ENCODE measurements at places on chromosomes 3 and 15.

- DNase-seq, result no peak
Observed at GRCh38 chr3:183536238-183536880, 19.1 kb downstream of the KLHL6 start.

DNA sequence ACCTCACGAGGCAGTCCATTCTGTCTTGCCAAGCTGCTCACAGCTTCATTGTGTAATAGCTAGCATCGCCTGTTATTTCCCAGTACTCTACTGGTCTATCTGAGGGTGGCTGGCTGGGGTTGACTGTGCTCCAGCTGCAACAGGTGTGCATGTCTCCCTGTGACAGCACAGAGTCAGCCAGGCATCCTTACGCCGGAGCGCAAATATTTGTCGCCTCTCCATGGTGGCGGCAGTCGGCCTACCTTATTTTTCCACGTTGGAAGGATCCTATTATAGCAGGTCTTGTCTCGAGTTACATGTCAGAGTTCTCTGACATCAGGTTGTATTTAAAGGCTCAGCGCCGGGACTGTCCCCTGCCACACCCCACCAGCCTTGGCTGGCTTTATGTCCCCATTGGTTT is 307.1 kb downstream of the TLE3 start:
- no peak for DNase-seq

DNA sequence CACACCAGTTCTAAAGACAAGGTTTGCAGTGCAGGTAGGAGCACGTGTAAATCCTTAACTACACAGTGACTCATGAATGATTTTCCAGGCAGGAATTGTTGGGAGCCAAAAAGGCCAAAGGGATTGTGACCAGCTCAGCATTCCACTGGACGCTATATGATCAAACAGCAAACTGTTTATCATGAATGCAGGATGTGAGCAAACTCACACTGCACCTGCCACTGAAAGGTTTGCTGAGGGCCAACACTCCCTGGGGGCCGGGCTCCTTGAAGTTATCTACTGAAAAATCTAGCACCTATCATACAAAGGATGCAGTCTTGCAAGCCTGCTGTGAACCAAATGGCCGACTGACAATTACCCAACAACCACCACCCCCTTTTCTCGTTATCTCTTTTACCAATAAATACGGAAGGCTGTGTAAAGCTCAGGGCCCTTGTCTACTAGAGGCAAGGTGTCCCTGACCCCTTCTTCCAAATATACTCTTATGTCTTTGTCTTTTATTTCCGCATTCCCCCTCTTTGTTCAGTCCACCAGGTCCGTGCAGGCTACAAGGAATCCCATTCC is 11.5 kb upstream of the DNASE1L3 start:
- no peak for DNase-seq

DNA sequence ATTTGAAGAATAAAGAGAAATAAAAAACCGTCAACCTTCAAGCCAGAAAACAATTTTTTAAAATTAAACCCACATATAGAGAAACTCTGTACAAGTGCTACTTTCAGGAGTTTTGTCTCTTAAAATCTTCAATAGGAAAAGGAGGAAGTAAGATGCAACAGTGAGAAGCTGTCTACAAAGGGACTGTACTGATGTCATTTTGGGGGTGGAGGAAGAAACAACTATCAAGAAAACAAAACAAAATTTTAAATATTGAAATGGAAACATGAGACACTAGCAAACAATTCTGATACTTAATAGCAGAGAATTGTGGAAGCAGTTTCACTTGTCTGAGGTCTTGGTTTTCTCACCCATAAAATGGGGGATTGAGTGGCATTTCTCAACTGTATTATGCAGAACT is 84.4 kb downstream of the SLMAP start:
- DNase-seq, result no peak

DNA sequence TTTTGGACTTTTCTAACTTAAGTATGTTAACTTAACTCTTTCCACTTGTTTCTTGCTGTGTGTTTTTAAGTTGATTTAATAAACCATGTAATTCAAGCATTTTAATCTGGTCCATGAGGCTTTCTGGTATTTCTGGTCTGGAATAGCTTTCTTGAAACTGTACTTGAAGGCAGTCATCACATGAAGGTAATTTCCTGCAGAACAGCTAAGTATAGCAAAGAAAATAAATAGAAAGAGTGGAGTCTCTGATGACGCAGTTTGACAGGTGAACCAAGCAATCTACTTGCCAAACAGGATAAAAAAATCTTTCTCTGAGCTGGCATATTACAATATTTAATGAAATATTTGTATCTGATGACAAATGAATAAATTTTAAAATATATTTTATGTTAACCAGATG is 74.9 kb downstream of the BTLA start:
- no peak for DNase-seq

DNA sequence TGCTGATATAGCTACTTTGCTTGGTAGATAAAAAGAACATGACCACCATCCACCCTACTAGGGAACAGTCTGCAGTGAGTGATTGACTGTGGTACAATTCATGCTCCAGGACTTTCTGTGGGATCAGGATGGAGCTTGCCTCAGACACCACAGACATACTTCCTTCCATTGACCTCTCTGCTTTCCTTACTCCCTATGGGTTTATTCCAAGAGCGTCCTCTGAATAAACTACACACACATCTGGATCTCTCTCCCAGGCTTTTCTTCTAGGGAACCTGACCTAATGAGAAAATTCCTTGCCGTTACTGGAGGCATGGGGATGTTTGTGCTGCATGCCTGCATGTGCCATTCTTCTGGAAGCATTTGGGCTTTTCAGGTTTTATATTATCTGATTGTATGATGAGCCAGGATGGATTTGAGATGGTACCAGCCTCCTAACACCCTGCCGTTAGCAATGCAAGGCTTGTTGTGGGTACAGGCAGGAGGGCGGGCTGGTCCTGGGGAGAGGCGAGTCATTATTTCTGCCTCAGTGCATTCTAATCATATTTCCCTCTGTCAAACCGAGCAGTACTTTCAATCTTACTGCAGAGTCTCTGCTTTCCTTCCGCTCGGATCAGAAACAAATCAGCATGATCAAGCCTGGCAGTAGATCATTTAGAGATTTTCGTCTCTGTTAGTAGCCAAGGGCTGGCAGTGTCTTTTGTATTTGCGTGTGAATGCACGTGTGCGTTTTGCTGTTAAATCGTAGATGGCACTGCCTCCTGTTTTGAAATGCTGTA is 279.2 kb downstream of the PDCD6IP start:
- DNase-seq, result no peak

DNA sequence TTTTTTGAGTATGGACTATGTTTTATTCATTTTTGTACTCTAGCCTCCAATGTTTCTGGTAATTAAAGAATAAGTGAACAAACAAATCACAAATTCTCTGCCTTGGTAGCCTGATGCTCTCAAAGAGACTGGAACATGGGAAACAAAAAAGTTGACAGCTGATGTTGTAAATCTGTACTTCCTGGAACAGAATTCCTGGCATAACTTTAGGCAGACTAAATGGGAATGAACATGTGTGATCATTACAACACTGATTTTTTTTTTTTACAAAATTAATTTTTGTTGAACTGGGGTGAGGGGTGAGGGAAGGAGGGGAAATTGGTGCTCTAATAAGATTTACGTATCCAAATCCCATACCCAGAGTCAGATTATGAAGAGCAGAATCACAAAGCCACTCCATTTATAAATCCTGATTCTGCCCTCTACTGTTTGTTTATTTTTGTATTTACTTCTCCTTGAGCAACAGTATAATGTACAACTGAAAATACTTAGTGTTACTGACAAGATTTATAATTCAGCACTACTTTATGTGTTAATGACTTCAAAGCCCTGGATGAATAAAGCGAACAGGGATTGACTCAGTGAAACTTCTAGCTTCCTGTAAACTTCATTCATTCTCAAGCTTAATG is 165.0 kb downstream of the FRMD5 start:
- DNase-seq, result no peak

- no peak for DNase-seq
Observed at GRCh38 chr15:40034186-40034946, 4.6 kb downstream of the SRP14 start.

- DNase-seq, result no peak
Observed at GRCh38 chr3:175155172-175155571, 296.0 kb downstream of the NAALADL2 start.

DNA sequence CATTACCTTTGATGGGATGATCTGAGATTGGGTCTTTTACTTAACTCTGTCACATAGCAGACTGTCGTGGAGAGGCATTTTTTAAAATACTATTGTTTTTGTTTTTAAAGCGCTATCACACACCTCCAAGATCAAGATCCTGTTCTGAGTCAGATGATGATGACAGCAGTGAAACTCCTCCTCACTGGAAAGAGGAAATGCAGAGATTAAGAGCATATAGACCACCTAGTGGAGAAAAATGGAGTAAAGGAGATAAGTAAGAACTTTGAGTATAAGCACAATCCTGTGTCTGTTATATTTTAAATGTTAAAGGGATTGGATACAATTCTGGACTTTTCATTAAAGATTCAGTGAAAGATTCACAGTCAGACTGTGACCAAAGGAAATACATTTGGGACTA is 18.4 kb upstream of the ZBTB47 start:
- DNase-seq, result no peak

DNA sequence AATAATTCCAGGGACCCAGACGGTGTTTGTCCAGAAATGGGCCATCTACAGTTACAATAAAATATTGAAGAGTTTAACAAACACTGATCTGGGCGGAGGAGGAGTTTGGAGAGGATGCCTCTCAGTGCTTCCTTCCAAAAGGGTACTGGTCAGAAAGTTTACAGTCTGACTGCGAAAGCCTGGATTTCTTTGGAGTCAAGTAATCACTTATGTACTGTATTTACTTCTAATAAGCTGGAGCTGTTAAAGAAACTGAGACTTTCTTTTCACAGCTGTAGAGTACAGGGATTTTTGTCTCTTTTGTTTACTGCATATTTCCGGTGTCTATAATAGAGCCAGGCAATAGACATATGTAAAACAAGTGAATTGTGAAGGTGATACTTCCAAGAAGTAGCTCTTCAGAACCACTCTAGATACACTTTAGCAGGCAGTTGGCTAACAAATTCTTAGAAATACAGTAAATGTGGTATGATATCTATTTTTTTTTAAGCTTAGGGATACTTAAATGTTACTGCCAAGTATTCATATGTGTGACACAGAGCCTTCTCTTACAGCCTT is 22.1 kb upstream of the NEO1 start:
- no peak for DNase-seq

GRCh38 chr3:152288681-152289080 is 20.0 kb downstream of the MBNL1 start:
- DNase-seq, result no peak

DNA sequence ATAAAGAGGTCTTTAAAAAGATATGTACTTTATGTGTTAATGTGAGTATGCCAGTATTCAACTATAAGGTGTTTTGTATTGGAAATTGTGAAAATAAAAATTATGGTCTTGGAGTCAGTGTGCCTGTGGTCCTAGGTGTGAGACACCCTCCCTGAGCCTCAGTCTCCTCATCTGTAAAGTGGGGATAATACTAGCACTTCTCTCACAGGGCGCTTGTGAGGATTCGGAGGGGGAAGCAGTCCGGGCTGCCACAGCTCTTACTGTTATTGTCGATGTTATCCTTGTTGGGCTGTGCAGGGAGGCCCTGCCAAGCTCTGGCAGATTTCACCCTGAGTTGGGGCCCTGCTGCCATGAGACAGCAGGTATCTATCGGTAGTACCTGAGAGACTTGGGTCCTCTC is 26.7 kb upstream of the FBLN2 start:
- DNase-seq, result no peak

- no peak for DNase-seq
Observed at GRCh38 chr3:13479332-13479581, 849 bp upstream of the HDAC11 start.

GRCh38 chr15:47737477-47737876 is 20.2 kb downstream of the SEMA6D start:
- no peak for DNase-seq

DNA sequence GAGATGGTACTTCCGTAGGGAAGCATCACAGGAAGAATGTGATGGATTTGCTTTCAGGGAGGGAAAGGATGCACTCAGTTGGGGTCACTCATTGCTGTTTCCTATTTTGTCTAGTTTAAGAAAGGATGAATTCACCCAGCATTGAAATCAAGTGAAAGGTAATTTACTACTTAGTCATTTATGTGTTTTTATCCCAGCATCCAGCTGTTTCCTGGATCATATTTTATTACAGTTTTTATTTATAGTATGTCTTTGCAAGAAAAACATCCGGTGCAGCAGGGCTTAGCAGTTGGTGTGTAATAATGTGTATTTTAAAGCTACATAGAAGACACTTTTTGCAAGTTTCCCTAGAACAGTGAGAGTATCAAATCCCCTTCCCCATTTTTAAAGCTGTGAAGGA is 37.4 kb upstream of the GOLGA8B start:
- no peak for DNase-seq

DNA sequence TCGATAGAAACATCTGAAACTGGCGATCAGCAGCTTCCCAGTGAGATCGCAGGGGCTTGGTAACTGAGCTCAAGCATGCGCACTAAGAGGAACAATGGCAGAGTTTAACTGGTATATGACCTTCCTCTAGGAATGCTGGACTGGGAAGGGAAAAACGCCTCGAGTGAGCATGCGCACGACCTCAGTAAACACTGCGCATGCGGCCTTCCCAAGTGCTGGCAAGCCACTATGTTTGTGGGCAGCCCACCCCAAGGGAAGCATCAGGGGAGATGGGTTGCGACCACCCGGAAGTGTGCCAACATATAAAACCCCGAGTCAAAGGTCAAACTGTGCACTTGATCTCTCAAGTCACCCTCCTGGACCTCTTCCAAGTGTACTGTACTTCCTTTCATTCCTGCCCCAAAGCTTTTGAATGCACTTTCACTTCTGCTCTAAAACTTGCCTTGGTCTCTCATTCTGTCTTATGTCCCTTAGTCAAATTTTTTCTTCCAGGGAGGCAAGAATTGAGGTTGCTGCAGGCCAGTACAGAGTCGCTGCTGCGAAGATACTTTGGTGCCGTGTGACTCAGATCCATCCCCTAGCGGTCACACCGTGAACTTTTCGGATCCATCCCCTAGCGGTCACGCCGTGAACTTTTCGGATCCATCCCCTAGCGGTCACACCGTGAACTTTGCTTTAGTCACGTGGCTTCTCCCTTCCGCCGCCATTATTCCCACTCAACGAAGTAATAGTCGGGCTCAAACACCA is 243.3 kb downstream of the FAM43A start:
- DNase-seq, result no peak

- DNase-seq, result no peak
Observed at GRCh38 chr15:35107561-35107960, 22.5 kb upstream of the NANOGP8 start.

GRCh38 chr3:186002884-186003472 is 65.2 kb upstream of the TRA2B start:
- no peak for DNase-seq

DNA sequence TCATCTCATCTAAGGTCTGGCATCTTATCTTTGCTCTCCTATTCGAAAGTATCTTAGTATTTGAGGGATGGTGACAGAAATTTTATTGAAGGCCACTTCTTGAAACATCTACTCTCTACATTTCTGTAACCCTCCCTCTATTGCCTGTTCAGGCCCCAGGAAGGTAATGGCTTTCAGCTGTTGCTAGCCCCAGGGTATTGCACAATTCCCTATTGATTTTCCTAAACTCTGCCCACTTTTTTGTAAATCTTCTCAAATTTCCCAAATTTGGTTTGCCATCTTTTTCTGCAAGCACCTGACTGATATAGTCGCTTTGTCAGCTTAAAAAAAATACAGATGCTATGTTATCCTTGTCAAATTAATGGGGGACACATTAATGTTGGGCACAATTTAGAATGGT is 242.1 kb downstream of the RAP2B start:
- DNase-seq, result no peak

Measured in stromal cell of bone marrow (primary cell).